Activated T-helper 2 cell treated with anti-CD3 and anti-CD28 coated beads, Interferon-gamma antibody, Interleukin-2, Interleukin-4, amounts not matched to agents 10 μg/mL and 5 μg/mL and 100 μg/mL, durations not matched to agents 14 hours and 24 hours and 36 hours (primary cell): ENCODE measurements at places on chromosomes 6 and 20. TPM values are rescaled to one million over a fixed set of nuclear protein-coding genes. Genes with fewer than 3 reads are reported as not detected.

Gene OVOL2
- total RNA-seq: not detected in 2 replicates

Gene TRIM31
- not detected in 2 replicates for total RNA-seq

Gene ZBP1
- total RNA-seq: 0.32 and 0.62 TPM in 2 replicates

DNA sequence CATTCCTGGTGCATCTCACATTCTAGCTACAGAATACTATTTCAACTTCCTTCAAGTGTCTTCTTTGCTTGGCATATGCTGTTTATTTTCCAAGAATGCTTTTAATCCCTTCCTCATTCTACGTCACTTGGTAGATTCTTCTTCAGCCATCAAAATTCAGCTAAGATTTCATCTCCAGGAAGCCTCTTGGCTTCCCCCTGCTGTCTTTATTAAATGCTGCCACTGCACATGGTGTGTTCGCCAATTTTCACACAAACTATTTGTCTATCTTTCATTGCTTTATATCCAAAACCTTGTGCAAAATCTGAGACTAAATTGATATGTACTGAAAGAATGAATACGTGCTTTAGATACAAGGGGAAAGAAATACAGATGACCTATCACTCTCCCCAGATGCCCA, 253.0 kb downstream of the RFPL4B start:
- DNase-seq: no peak

DNA sequence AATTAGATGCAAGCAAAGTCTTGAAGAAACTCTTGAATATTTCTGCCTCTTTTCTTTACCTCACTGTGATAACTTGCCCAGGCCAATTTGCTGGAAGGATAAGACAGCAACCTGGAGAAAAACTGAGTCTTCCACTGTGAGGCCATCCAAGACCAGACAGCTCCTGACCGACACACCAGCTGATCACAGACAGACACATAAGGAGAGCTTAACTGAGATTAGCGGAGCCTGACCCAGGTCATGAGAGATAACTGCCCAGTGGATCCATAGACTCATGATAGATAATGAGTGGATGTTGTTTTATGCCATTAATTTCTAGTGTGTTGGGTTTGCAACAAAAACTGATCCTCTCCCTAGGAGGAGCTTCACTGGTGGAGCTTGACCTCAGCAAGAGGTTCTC, 64.4 kb upstream of the NOX3 start:
- no peak for DNase-seq

- no peak for DNase-seq
These were observed 282.2 kb downstream of the PTPRK start for GRCh38 chr6:128238225-128238624.

GRCh38 chr6:4907602-4908001, 96.2 kb downstream of the RPP40 start:
- no peak for DNase-seq

DNA sequence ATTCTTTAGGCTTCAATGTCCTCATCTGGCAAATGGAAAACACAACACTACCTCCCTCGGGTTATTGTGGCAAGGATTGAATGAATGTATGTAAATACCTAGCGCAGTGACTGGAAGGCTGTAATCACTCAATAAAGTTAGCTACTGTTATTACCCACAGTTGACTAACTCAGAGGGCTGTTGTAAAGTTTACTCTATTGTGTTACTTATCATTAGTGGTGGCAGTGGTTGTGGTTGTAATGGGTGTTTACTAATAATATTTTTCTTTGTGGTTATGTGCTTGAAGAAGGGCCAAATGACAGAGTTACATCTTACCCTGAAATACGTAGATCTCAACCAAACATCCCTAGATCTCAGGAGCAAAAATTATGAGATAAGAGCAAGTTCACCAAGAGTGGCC, 42.0 kb upstream of the PXDC1 start:
- DNase-seq: no peak

Gene TMC2
- total RNA-seq: not detected in 2 replicates

Gene PRSS35
- not detected in 2 replicates for total RNA-seq

DNA sequence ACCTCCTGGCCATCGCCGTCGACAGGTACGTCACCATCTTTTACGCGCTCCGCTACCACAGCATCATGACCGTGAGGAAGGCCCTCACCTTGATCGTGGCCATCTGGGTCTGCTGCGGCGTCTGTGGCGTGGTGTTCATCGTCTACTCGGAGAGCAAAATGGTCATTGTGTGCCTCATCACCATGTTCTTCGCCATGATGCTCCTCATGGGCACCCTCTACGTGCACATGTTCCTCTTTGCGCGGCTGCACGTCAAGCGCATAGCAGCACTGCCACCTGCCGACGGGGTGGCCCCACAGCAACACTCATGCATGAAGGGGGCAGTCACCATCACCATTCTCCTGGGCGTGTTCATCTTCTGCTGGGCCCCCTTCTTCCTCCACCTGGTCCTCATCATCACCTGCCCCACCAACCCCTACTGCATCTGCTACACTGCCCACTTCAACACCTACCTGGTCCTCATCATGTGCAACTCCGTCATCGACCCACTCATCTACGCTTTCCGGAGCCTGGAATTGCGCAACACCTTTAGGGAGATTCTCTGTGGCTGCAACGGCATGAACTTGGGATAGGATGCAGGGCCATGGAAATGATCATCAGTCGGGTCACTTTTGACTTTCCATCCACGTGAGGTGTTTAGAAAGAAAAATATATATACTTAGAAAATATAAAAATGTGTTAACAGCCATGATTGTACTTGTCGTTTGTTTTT, 868 bp downstream of the MC3R start:
- DNase-seq: no peak

- no peak for DNase-seq
These were observed 28.3 kb downstream of the MAS1 start for GRCh38 chr6:159919011-159919511.

DNA sequence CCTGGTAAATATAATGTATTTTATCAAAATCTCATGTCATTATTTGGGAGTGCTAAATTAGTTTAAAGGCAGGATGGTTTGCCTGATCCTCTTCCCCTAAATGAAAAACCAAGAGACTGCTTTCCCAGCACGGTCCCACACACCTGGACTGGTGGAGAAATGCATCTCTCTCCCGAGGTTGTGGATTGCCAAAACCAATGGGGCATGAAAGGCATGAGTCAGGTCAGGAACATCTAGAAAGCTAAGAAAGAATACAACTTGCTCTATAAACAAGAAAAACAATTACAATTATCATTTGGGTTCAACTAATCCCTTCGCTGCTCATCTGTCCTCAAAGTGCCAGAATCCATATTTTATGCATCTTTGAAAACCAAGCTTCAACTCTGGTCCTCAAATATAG, 308.3 kb upstream of the IRAK1BP1 start:
- no peak for DNase-seq

DNA sequence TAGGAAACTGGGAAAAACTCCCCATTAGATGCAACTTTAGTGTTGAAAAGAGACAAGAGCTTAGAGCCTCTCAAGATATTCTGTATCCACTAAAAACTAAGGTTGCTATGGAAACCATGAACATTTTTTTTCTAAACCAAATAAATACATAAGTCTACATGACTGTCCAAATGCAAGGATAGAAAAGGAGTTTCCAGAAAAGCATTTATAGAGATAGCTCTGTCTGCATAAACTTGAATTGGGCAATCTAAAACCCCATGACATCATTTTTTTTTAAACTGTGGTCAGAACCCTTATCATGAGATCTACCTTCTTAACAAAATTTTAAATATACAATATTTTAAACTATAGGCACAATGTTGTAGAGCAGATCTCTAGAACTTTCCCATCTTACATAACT, 36.4 kb upstream of the FAM83B start:
- no peak for DNase-seq
